ENCODE measurements at places on chromosomes 16 and 17.
A peak's percentile ranks its signal among the peaks of the same experiment; 100 is the strongest.

DNA sequence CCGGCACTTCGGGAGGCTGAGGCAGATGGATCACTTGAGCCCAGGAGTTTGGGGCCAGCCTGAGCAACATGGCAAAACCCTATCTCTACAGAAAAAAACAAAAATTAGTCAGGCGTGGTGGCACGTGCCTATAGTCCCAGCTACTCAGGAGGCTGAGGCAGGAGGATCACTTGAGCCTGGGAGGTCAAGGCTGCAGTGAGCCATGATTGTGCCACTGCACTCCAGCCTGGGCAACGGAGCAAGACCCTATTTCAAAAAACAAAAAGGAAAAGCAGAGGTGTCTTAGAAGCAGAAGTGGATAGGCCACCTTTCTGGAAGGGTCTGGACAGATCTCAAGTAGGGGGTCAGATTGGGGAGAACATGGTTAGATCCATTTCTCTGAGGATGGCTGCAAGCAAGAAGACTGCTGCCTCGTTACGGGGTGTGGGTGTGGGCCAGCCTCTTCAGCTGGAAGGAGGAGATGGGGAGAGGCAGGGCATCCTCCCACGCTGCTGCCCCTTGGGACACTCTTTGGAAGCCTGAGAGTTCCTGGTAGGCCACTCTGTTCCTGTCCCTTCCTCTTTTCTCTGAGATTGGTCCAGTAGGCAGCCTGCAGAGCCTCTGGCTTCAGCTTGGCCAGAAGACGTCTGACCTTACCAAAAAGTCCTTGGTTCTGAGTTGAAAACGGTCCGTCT, 208.0 kb downstream of the MSI2 start:
- DNase-seq, result no peak

GRCh38 chr17:5973410-5973809, 96.8 kb upstream of the WSCD1 start:
- DNase-seq, result no peak

GRCh38 chr17:37506678-37507077, 17.0 kb downstream of the DUSP14 start:
- DNase-seq, result no peak

- no peak for DNase-seq
Measured at GRCh38 chr17:41457676-41458075, 9.5 kb downstream of the KRT32 start.

DNA sequence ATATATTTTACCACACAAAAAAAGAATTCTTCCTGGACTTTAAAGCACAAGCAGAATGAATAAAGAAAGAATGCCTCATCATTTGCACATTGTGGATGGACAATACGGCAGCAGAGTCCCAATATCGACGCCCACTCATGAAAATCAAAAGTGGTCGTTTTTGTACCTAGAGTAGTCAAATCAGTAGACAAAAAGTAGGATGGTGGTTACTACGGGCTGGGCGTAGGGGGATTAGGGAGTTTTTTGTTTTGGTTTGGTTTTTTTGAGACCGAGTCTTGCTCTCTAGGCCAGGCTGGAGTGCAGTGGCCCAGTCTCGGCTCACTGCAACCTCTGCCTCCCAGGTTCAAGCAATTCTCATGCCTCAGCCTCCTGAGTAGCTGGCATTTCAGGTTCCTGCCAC, 8.6 kb upstream of the CENPV start:
- no peak for DNase-seq

DNA sequence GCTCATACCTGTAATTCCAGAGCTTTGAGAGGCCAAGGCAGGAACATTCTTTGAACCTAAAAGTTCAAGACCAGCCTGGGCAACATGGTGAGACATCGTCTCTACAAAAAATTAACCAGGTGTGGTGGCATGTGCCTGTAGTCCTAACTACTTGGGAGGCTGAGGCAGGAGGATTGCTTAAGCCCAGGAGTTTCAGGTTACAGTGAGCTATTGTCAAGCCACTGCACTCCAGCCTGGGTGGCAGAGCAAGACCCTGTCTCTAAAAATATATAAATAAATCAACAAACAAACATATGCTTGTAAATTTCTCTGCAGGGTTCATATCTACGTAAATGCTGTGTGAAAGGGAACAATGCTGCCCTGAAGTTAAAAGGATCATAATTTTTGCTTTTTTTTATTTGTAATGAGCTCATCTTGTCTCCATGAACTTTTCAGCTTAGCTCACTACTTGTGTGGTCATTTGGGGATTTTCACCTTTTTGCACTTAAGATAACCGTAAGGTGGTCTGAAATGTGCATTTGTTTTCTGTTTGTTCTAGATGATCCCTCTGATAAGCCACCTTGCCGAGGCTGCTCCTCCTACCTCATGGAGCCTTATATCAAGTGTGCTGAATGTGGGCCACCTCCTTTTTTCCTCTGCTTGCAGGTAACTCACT, 16.4 kb downstream of the TADA2A start:
- DNase-seq, result no peak

DNA sequence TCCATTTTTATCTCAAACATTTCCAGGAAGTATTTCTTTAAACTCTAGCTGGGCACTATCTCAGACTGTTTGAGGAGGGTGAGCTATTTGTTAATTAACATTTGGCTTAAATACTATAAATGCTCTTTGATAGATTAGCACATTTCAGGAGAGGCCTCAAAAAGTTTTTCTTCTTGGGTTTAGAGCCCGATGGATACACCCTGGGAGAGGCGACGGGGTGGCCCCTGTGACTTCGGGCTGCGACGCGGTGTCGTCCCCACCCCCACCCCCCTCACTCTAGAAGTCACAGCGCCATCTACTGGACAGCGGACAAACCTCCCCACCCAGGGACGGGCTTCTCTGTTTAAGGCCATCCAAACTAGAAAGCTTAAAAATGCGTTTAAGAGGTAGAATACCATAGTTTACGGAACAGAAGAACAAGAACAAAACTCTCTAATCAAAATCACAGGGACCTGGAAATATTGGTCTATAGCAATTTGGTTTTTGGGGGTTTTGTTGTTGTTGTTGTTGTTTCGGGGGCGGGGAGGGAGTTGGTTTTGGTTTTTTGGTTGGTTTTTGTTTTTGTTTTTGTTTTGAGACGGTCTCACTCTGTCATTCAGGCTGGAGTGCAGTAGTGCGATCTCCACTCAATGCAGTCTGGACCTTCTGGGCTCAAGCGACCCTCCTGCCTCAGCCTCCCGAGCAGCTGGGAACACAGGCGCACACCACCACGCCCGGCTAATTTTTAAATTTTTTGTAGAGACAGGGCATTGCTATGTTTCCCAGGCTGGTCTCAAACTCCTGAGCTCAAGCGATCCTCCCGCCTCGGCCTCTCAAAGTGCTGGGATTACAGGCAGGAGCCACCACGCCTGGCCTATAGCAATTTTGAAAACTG, 254.4 kb downstream of the C16orf95 start:
- DNase-seq, result peak; percentile 4

DNA sequence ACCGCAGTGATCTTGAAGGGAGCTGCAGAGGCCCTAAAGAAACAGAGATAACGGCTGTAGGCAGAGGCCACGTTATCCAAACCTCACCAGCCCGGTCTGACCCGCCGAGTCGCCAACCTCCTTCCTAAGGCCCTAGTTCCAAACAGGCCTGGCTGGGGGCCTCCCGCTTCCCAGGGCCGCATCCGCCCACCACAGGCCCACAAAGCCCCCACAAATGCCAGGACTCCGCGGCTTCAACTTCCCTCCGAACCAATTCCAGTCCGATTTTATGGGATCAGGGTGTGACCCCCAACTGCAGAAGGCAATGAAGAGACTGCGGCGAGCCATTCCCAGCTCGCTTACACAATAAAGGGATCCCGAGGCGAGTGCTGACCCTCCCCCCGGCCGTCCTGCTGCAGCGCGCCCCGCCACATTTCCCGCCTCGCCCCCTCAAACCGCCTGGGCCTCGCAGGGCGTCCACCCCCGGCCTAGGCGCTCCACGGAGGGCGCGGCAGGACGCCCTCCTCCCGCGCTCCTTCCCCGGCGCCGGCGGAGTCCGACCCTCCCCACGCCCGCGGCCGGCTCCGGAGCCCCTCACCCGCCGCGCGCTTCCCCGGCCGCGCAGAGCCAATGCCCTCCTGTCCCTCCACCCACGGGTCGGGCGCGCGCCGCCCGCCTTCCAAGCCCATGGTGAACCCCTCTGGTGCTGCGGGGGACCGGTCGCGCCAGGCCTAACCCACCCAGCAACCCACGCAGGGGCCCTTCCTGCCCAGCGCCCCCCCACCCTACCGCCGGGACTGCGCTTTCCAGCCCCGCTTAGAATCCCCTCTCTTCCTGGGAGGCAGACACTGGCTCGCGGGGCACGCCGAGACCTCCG, 926 bp downstream of the MYH10 start:
- DNase-seq, result no peak

DNA sequence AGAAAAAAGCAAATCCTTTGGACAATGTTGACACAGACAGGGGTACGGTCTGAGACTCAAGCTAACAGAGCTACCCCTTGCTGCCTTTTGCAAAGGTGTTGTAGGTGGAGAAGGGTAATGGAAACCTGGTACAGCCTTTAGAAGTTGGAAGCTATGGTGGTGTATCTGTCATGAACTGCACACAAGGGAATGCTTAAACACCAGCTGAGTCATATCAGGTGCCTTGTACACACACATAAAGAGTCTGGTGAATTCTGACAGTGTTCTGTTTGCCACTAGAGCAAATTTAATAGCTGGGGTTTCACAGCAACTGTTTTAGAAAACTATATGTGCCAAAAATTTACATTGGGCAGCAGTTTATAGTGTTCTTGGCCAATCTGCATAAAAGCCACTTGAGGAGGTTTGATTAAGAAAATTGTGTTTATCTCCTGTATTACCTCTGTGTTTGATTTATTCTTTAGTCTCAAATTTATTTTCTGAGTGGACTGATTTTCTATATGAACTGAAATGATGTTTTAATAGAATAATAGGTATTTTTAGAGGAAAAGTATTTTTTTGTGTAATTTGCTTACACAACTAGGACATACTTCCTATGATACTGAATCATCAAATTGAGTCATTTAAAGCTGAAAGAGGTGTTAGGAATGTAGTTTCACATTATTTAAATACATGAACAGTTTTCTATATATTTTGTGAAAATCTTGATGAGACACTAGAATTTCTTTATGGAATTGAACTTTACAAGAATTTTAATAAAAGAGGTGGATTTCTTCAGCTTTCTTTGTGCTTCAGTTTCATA, 136.9 kb downstream of the MAP2K6 start:
- no peak for DNase-seq

DNA sequence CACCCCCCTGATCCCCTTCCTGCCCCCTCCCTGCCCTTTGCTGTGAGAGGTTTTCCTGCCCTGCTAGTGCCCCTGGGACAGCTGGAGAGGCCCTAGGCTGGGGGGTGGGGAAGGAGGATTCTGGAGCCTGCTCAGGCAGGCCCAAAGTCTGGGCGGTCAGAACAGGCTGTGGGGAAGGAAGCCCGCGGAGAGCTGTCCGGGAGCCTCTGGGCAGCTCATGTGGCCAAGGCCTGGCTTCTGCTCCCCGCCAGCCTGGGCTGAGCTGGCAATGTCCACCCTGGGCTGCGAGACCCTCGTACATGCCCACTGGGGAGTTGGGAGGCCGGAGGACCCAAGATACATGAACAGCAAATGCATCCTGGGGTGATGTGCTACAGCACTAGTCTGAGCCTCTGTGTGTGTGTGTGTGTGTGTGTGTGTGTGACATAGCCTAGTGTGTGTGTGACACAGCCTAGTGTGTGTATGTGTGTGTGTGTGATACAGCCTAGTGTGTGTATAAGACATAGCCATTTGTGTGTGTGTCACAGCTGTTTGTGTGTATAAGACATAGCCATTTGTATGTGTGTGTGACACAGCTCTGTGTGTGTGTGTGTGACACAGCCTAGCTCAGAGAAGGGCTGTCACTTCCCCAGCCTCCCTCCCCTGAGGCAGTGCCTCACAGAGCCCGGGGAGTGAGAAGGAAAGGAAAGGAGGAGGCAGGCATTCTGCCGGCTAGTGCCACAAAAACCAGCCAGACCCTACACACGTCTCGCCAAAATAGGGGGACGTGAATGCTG, 201.4 kb upstream of the CIBAR2 start:
- no peak for DNase-seq

Measured in epithelial cell of proximal tubule (primary cell).